ENCODE measurements at places on chromosomes 6 and 20.

DNA sequence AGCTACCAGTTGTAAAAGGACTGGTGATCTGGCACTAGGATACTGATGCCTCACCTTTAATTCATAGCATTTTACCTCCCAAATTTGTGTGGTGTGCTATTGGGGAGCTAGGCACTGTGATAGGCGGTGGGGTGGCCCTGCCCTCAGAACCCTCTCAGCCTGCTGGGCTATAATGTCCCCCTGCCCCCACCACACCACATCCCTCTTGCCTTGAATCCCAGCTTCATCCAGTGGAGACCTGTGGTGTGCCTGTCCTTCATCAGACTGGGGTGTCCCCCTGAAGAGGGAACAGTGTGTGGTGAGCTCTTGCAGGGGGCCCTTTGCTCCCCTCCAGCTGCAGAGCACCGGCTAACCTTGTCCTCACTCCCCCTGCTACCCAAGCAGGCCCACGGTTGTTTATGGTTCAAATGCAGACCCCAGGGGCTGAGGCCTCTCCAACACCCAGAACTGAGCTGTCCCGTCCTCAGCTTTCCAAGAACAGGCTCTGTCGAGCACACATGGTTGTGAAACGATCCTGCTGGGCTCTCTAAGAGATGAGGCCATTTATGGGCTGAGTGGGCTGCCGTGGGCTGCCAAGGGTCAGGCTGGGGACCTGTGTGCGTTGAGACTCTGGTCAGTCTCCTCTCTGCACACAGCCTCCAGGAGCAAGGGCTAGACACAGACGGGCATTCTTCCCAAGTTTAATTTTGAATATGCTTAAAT, 26.9 kb upstream of the VEGFA start:
- peak; percentile 55 for DNase-seq

GRCh38 chr6:99378636-99379035, 15.4 kb downstream of the COQ3 start:
- no peak for DNase-seq

DNA sequence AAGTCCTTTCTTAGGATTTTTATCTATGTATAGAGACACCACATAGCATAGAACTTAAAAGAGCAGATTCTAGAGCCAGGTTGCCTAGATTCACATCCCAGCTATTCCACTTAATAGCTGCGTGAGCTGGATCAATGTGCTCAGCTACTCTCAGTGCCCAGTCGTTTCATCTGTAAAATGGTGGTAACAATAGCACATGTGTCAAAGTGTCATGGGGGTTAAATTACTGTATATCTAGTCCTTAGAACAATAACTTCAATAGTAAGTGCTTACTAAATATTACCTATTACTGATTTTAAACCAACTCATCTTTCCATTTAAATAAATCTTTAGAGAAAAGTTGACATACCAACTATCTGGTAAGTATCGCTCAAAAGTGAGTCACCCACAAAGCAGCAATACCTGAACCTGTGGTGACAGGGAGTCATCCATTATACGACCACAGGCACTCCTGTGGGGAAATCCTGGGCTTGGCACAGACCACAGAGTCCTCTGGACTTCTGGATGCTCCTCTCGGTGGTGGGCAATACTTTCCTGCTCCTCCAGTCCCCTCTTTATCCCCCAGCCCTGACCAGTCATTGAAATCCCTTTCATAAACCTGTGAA, 154.8 kb downstream of the PDSS2 start:
- no peak for DNase-seq

DNA sequence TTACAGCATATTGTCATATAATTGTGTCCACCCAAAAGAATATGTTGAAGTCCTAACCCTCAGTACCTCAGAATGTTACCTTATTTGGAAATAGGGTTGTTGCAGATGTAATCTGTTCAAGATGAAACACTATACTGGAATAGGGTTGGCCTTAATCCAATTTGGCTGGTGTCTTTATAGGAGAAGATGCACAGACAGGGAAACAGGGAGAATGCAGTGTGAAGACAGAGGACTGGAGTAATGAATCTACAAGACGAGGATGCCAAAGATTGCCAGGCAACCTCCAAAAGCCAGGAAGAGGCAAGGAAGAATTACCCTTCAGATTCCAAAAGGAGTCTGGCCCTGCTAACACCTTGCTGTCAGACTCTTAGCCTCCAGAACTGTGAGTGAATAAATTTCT, 482.9 kb downstream of the PTPRT start:
- DNase-seq, result no peak

DNA sequence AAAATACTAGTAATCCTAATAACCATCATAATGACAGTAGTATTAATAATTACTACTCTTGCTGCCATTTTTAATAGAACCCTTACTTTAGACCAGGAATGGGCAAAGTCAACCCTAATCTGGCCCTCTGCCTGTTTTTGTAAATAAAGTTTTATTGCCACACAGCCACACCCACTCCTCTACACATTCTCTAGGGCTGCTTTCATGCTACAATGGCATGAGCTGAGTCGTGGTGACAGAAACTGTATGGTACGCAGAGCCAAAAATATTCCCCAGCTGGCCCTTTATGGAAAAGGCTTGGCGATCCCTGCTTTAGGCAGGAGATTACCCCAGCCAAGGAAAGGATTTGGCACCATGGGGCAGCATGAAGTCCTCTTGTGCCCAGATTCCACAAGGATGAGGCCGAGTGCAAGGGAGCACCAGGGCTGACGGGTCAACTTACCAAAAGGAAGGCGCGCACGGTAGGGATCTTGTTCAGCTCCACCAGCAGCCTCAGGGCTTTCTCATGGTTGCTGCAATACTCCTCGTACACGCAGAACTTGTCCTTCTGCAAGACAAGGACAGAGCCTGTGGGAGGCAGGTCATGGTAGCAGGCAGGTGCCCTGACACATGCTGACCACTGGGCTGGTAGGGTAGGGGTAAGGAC, 93.6 kb downstream of the PREX1 start:
- DNase-seq, result no peak

DNA sequence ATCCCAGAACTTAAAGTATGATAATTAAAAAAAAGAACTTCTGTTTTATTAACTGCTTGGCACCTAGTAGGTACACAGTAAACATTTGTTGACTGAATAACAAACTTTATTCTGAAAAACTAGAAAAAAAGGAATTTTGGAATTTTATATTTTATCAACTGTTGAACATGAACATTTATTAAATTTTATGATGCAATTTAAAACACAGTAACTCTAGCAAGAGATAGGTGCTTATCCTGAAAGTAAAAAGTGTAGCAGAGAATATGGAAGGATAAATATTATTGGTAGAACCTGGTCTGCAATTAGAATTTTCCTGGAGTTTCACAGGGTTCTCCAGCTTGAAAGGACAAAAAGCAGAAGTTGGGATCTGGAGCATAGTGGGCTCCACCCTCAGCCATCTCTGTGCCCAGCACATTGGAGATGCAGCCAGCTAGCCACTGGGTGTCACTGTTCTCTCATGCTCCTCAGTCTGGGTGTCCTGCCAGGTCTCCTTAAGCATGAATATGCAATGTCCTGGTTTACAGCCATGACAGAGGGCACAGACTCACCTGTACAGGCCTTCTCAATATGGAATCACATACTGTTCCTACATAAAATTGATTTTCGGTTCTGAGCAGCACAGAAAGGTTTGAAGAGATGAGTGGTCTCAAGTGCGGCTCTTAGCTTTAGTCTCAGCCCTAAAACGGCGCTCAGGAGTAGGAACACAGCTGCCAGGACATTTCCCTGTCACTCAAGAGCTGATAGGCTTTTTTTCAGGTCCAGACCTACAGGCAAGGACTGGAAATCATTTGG, 31.7 kb upstream of the IL20RA start:
- peak; percentile 60 for DNase-seq

- DNase-seq, result peak; percentile 49
Observed at GRCh38 chr6:122075084-122075838, 324.2 kb upstream of the HSF2 start.

- no peak for DNase-seq
Observed at GRCh38 chr20:23128461-23129125, 42.5 kb upstream of the CD93 start.

DNA sequence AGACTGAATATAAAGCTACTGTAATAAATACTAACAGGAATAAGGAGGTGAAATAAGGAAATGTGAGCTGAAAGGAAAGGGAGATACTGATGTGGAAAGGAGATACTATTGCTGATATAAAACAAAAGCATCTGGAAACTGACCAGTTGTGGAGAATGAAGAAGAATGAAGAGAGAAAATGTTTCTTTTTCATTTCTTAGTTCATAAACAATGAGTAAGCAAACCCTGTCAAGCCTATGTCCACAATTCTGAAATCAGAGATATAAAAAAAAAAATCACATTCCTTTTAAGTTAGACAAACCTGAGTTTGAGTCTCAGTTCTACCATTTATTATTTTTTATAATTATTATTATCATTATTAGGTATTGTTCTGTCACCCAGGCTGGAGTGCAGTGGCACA, 121.6 kb upstream of the GJE1 start:
- DNase-seq, result no peak

DNA sequence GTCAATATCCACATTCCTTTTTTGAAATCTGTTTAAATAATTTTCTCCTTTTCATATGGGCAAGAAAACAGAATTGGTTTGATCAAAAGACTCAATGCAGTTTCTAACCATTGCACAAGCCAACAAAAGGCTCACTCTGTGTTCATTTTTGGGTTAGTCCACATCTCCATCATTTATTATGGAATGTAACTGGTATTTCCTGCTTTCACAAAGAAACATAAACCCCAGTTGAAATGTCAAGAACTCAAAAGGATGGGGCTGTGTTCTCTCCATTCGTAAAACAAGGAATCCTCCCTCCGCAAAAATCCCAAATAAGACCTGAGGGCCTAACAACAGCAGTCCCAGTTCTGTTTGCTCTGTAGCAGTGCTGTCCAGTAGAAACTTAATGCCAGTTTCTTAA, 420.9 kb downstream of the GJA1 start:
- DNase-seq, result no peak

DNA sequence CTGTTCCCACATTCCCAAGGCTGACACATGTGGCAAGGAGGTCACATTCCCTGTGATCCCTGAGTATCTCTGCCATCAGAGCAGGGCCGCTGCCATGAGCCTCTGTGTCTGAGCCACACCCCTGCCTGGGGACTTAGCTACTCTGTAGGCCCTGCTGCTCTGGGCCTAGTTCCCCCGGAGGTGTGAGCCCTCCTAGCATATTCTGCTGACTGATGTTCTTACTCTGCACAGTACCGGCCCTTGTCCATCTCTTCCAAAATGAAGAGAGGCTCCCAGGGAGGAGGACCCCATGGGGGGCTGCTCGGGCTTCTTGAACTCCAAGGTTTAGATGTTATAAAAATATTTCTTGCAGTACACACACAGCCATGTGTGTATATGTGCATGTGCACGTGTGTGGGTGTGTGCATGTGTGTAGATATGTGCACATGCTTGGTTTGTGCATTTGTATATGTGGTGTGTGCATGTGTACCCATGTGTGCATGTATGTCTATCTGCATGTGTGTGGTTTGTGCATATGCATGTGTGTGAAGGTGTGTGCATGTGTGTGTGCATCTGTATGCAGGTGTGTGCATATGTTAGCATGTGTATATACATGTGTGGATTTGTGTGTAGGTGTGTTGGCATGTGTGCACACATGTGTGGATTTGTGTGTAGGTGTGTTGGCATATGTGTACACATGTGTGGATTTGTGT, 101.2 kb downstream of the ERMARD start:
- no peak for DNase-seq

DNA sequence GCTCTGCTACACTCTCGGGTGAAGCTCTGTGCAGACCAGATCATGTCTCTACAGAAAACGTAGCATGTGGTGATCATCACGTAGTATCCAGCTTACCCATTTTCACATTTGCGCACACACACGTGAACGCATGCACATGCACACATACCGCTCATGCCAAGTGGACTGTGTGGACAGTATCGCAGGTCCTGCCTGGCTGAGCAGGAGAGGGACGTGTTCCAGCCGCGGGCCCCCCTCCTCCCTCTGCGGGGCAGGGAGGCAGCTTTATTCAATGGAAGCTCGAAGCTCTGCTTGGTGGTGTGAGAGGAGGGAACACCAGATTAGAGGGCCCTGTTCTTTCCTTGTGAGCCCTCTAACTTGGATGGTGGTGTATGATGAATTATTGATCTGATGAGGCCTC, 51.1 kb downstream of the CDH26 start:
- no peak for DNase-seq

- no peak for DNase-seq
Observed at GRCh38 chr20:23773127-23773526, 22.4 kb upstream of the CST1 start.

DNA sequence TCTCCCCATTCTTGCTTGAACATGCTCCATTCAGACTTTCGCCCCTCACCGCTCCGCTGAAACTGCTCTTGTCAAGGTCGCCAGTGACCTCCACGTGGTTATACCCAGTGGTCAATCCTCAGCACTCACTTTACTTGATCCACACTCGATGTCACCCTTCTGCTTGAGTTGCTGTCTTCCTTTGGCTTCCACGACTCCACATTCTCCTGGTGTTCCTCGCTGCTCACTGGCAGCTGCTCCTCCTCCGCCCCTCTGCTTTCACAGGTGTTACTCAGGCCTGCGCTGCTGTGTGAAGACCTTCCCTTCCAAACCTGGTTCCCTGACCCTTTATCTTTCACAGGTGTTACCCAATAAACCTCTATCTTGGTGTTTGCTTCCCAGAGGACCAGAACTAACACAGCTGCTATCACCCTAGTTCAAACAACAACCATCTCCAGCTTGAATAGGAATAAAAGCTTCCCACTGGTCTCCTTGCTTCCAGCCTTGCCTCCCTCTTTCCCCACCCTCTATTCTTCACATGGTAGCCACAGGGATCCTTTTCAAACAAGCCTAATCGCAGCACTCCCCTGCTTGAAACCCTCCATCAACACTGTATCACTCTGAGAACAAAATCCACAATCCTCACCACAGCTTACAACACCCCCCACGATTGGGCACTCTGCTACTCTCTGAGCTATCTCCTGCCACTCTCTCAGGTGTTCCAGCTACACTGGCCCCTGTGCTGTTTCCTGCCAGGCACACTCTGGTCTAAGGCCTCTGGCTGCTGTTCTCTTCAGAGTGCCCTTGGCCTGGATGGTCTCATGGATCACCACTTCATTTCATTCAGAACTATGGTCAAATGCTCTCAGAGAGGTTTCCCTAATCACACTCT, 10.7 kb downstream of the PPIL1 start:
- no peak for DNase-seq

GRCh38 chr20:15895126-15895525, 678.1 kb downstream of the KIF16B start:
- DNase-seq, result no peak

DNA sequence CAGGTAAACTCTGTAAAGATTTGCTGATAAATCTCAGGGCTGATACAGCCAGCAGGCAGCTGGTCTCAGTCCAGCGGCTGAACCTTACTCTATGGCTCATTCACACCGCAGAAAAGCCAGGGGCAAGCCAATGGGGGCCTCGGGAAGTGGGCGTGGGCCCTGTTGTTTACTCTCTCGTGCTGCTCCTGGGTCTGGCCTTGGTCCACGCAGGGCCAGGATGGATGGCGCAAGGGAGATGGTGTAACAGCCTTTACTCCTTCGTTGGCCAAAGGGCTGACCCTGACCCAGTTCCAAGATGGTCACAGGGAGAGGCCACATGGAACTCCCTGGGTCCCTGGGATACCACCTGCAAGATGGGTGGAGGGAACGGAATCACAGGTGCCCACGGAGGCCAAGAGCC, 16.2 kb downstream of the KCNK17 start:
- DNase-seq, result no peak

GRCh38 chr6:148747471-148748165, 788 bp downstream of the UST start:
- DNase-seq, result peak; percentile 66
